ENCODE measurements at places on chromosomes 11 and 22. TPM values are rescaled to one million over a fixed set of nuclear protein-coding genes. Genes with fewer than 3 reads are reported as not detected.

MIAT gene
- total RNA-seq = 65.9 TPM

IGSF9B gene
- 81.8 TPM for total RNA-seq

MAJIN gene
- 2.7 TPM for total RNA-seq

HORMAD2 gene
- total RNA-seq = 0.12 TPM

MS4A6A gene
- not detected for total RNA-seq

CSF2RB gene
- 3.8 TPM for total RNA-seq

OR8G1 gene
- total RNA-seq = not detected

ESAM gene
- total RNA-seq = 0.88 TPM

SAA1 gene
- total RNA-seq = not detected

OR6T1 gene
- not detected for total RNA-seq

TIGD3 gene
- 1.8 TPM for total RNA-seq

CCDC73 gene
- not detected for total RNA-seq

CCT8L2 gene
- total RNA-seq = not detected

TMEM191B gene
- 0.67 TPM for total RNA-seq

GRCh38 chr22:45418056-45418769 lies 4.7 kb downstream of the RIBC2 start:
- H3K36me3 ChIP-seq = peaks cover 2% of the 10 kb centered on the region
- H3K27me3 ChIP-seq = no peaks in the 10 kb centered on the region
- DNase-seq = no peak
- peaks cover 20% of the 10 kb centered on the region for H3K4me1 ChIP-seq

DNA sequence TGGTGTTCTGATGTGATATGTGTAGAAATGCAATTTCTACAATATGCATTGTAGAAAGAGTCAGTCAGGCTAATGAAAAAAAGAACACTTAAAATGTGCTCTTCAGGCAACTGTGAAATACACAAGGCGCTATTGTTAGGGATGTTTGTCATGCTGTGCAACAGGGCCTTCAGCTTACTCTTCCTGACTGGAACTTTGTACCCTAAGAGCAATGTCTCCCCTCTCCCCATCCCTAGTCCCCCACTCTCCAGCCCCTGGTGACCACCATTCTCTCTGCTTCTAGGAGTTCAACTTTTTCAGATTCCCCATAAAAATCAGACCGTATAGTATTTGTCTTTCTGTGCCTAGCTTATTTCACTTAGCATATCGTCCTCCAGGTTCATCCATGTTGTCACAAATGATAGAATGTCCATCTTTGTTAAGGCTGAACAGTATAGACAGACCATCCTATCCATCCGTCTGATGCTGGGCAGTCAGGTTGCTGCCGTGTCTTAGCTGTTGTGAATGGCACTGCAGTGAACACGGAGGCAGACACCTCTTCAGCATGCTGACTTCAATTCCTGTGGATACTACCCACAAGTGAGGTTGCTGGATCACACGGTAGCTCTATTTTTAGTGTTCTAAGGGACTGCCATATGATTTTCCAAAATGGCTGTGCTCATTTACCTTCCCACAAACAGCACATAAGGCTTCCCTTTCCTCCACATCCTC lies 10.7 kb downstream of the NDUFV1 start:
- no peak for DNase-seq
- no peaks in the 10 kb centered on the region for H3K27me3 ChIP-seq
- peak overlapping the region; percentile 66 for H3K4me3 ChIP-seq
- H3K36me3 ChIP-seq = peaks cover 2% of the 10 kb centered on the region

GRCh38 chr11:95455228-95455970 lies 224.4 kb upstream of the SESN3 start:
- H3K27me3 ChIP-seq = no peaks in the 10 kb centered on the region
- no peak overlapping the region for H3K4me3 ChIP-seq
- DNase-seq = no peak
- no peaks in the 10 kb centered on the region for H3K4me1 ChIP-seq
- no peaks in the 10 kb centered on the region for H3K36me3 ChIP-seq

DNA sequence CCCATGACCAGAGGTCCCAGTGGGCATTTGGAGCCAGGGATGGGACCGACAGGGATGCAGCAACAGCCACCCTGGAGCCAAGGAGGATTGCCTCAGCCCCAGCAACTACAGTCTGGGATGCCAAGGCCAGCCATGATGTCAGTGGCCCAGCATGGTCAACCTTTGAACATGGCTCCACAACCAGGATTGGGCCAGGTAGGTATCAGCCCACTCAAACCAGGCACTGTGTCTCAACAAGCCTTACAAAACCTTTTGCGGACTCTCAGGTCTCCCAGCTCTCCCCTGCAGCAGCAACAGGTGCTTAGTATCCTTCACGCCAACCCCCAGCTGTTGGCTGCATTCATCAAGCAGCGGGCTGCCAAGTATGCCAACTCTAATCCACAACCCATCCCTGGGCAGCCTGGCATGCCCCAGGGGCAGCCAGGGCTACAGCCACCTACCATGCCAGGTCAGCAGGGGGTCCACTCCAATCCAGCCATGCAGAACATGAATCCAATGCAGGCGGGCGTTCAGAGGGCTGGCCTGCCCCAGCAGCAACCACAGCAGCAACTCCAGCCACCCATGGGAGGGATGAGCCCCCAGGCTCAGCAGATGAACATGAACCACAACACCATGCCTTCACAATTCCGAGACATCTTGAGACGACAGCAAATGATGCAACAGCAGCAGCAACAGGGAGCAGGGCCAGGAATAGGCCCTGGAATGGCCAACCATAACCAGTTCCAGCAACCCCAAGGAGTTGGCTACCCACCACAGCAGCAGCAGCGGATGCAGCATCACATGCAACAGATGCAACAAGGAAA lies 27.3 kb upstream of the L3MBTL2 start:
- peaks cover 20% of the 10 kb centered on the region for H3K36me3 ChIP-seq
- H3K4me1 ChIP-seq = no peaks in the 10 kb centered on the region
- no peak for DNase-seq

- no peaks in the 10 kb centered on the region for H3K27me3 ChIP-seq
- no peak overlapping the region for H3K4me3 ChIP-seq
- peaks cover 1% of the 10 kb centered on the region for H3K36me3 ChIP-seq
- peaks cover 44% of the 10 kb centered on the region for H3K4me1 ChIP-seq
- no peak overlapping the region for H3K27ac ChIP-seq
- DNase-seq = no peak
These were observed 21.7 kb downstream of the FAM168A start for GRCh38 chr11:73576185-73576614.

GRCh38 chr11:106524436-106524835 lies 447.0 kb downstream of the AASDHPPT start:
- H3K4me3 ChIP-seq = no peak overlapping the region
- H3K36me3 ChIP-seq = no peaks in the 10 kb centered on the region
- H3K27ac ChIP-seq = no peak overlapping the region
- no peaks in the 10 kb centered on the region for H3K4me1 ChIP-seq
- H3K27me3 ChIP-seq = no peaks in the 10 kb centered on the region

DNA sequence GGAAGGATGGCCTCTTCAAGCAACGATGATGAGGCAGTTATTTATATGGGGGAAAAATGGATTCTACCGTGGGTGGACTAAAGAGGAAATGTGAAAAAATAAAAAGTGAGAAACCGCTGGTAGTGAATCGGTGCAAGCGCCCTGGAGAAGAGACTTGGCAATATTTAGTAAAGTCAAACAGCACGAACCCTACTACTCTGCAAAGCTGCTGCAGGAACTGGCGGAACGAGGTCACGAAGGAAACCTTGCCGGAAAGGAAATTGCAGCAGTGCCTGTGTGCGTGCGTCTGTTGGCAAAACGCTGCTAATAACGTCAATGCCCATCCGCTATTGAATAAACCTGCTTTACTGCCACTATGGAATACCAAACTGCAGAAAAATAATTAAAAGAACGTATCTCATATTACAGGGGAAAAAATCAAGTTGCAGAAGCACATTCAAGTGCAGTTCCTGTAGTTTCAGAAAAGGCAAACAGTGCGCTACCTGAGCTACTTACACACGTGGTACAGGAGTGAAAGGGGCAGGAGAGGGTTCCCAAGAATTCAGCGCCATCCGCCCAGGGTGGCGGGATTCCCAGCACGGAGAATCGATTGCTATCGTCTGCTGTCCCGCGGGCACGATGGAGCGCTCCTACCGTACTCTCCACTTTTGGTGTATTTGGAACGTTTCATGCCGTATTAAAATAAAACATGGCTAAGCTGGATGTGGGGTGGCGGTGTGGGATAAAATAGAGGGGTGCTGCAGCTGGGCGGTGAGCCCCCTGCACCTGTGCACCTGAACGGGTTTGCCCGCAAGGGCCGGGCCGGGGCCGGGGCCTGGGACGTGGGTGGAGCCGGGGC lies 585 bp upstream of the NADSYN1 start:
- H3K36me3 ChIP-seq = peaks cover 12% of the 10 kb centered on the region
- H3K27ac ChIP-seq = peak overlapping the region; percentile 87
- peak overlapping the region; percentile 92 for H3K4me3 ChIP-seq
- no peaks in the 10 kb centered on the region for H3K27me3 ChIP-seq
- peak; percentile 54 for DNase-seq

DNA sequence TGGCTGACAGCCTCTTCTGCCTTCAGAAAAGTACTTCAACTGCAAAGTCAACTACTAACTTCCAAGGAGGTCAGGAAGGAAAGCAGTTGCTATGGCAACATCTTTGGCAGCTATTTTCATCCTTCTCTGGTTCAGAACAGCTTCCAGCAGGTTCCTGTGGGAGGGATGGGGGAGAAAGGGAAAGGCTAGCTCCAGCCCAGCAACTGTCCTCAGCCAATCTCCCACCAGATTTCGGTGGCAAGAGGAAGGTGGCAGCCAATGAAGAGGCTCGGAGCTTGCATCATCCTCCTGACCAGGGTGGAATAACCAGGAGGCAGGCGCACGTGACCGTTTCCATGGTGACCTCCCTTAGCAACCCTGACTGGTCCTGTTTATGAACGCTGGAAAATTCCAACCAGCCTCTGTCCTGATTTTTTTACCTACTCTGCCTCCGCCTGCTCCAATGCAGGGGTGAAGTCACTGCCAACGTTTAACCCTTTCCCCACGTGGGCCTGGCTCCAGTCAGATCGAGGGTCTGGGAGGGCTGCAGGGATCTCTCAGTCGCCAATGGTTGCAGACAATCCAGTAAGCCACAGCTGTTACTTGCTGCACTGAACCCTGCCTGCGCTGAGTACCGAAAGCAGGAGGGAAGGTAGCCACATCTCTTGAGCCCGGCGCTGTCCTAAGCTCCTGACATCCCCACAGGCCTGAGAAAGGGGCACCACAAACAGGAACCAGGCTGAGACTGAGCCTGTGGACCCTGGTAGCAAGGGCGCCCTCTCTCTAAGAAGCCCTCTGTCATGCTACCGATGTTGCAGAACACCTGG lies 11.2 kb upstream of the MALAT1 start:
- no peak overlapping the region for H3K4me3 ChIP-seq
- DNase-seq = peak; percentile 39
- H3K36me3 ChIP-seq = no peaks in the 10 kb centered on the region
- H3K27me3 ChIP-seq = no peaks in the 10 kb centered on the region
- no peak overlapping the region for H3K27ac ChIP-seq

DNA sequence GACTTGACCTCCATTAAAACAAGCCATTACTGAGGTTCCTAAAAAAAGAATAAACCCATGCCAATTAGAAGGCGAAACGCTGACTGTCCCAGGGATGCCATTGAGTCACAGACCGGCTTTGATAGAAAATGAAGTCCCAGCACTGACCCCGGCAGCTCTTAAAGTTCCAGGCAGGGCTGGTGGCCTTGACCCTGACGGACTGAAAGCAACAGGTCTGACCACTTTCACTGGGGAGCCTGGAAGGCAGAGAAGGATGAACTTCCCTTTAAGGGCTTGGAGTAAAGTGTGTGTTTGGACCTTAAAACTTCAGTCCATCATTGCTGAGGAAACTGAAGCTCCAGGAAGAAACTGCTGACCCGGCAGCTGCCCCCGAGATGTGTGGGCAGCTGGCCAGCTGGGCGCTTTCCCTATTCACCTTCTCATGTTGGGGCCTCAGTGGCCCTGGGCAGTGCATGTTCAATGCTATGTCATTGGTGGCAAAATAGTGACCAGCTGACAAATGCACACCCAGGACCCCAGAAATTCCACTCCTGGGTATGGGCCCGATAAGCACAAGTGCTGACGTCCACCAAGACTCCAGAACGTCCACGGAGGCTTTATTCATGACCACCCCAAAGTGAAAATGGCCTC lies 18.9 kb upstream of the EFCAB6 start:
- no peaks in the 10 kb centered on the region for H3K4me1 ChIP-seq
- no peak for DNase-seq
- no peak overlapping the region for H3K27ac ChIP-seq
- no peaks in the 10 kb centered on the region for H3K36me3 ChIP-seq

- peaks cover 13% of the 10 kb centered on the region for H3K36me3 ChIP-seq
- no peak overlapping the region for H3K27ac ChIP-seq
- H3K27me3 ChIP-seq = no peaks in the 10 kb centered on the region
- peaks cover 26% of the 10 kb centered on the region for H3K4me1 ChIP-seq
- DNase-seq = no peak
These were observed 54.3 kb downstream of the SWAP70 start for GRCh38 chr11:9718147-9718546.

GRCh38 chr11:103792981-103793468 lies 243.4 kb upstream of the DDI1 start:
- peak overlapping the region; percentile 74 for H3K27ac ChIP-seq
- H3K36me3 ChIP-seq = peaks cover 1% of the 10 kb centered on the region
- H3K4me1 ChIP-seq = no peaks in the 10 kb centered on the region

- H3K27me3 ChIP-seq = peaks cover 33% of the 10 kb centered on the region
- no peak overlapping the region for H3K4me3 ChIP-seq
- no peaks in the 10 kb centered on the region for H3K36me3 ChIP-seq
- peaks cover 9% of the 10 kb centered on the region for H3K4me1 ChIP-seq
- no peak for DNase-seq
These were observed 21.0 kb downstream of the RPL3 start for GRCh38 chr22:39298241-39298987.

DNA sequence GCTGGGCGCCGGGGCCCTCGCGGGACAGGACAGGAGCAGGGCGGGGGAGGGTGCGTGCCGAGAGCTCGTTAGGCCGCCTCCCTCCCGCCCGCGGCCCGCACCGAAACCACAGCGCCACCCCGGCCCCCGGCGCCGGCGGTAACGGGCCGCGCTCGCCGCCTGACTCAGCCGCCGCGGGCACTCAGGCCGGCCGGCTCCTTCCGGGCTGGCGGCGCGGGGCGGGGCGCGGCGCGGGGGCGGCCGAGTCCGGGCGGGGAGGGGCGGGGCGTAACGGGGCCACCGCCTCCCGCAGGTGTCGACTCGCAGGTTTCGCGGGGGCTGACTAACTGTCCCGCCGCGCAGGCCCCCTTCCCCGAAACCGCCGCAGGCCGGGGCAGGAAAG lies at the start of gene AP5B1:
TSS of gene AP5B1 (minus strand) at position 207 of the 382 bp plus-strand sequence. CDS start 385 bp downstream, outside the sequence.
- H3K27me3 ChIP-seq = peaks cover 31% of the 10 kb centered on the region
- peak within 1 kb of the TSS; percentile 87 for H3K4me3 ChIP-seq
- peaks cover 33% of the 10 kb centered on the region for H3K4me1 ChIP-seq
- H3K36me3 ChIP-seq = no peaks in the 10 kb centered on the region
- DNase-seq = peak; percentile 84

- no peak for DNase-seq
- no peak overlapping the region for H3K4me3 ChIP-seq
- no peaks in the 10 kb centered on the region for H3K27me3 ChIP-seq
- peak overlapping the region; percentile 53 for H3K27ac ChIP-seq
- H3K4me1 ChIP-seq = peaks cover 18% of the 10 kb centered on the region
- H3K36me3 ChIP-seq = no peaks in the 10 kb centered on the region
These were observed 173.3 kb downstream of the TBC1D22A start for GRCh38 chr22:46935506-46936377.

DNA sequence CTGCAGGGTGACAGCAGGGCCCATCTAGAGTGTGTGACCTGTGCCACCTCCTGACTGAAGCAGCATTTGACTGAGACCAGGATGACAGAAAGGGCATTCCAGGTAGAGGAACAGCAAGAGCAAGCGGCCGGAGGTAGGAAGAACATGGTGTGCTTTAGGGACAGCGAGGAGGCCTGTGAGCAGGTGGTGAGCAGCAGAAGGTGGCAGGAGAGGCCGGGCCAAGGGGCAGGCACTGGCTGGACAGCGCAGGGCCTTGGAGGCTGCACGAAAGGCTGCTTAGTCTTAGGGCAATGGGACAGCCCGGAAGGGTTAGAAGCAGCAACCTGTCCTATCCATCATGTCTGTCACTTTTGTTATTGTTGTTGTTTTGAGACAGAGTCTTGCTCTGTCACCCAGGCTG lies 17.6 kb upstream of the LRRC32 start:
- H3K4me3 ChIP-seq = no peak overlapping the region
- DNase-seq = no peak
- peaks cover 12% of the 10 kb centered on the region for H3K27me3 ChIP-seq
- H3K27ac ChIP-seq = no peak overlapping the region

Measured in activated T-cell treated with anti-CD3 and anti-CD28 coated beads, Interleukin-2, amount 50 U/mL, for 72 hours (primary cell).